Cortex of kidney (tissue), 1 donor: ENCODE measurements at places on chromosomes 3 and 15.

DNA sequence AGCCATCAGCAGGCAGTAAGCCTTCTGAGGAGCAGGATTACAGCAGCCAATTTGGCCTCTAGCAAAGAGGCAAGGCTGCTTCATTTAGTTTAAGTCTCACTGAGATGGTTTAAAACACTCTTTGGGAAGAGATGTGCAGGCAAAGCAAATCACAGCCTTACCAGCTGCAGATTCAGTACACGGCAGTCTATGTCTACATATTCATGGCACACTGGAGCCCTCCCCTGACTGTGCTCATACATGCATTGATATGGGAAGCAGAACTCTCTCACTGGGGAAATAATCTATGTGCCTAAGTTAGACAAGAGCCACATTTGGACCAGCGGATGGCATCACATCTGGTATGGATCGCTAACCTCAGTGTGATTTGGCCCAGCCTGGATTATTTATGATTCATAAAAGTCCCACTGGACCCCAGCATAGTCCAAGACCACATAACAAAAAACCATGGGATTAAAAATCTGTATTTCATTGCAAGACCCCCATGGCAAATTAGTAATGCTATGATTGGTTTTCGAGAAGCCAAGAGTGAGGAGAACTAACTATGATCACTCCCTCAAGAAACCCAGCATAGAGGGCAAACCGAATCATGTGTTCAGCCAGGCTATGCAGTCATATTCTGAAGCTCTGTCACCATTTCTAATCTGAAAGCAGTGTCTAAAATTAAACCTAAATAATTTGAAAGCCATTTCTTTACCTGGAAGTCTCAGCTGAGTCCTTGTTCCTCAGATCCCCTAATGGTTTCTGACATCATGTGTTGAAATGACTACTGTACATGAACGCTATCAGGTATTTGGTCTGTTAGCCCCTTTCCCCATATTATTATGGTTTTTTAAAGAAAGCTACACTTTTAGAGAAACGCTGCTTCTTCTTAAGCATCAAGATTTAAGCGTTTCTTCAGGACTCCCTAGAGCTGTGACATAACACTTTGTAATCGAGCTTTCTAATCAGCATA, 1.2 kb downstream of the PRICKLE2 start:
- no peak for DNase-seq

DNA sequence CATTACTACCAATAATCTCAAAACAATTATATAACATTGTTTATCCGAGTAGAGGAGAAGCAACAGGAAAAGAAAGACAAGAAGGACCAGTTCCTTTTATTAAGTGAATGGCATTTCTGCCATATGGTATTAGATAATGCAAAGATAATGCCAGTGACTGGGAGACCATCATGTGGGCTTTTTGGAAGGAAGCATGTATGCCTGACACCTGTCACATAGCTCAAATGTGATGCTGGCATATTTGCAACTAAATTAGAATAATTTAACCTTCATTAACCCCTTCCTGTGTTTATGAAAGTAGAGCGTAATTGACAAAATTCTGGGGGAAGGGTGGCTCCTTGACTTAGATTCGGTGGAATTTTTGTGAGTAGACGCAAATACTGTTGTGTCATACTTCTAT, 733.0 kb downstream of the TUSC7 start:
- no peak for DNase-seq

- DNase-seq = no peak
These were observed 268.7 kb upstream of the ARL6 start for GRCh38 chr3:97495896-97496295.

GRCh38 chr3:156812521-156813335, 13.4 kb upstream of the LEKR1 start:
- no peak for DNase-seq

GRCh38 chr15:92638291-92638708, 17.3 kb downstream of the FAM174B start:
- DNase-seq = no peak

GRCh38 chr3:151402349-151402748, 17.8 kb upstream of the P2RY12 start:
- no peak for DNase-seq

- no peak for DNase-seq
These were observed 62.4 kb downstream of the RAD18 start for GRCh38 chr3:8900869-8901268.

DNA sequence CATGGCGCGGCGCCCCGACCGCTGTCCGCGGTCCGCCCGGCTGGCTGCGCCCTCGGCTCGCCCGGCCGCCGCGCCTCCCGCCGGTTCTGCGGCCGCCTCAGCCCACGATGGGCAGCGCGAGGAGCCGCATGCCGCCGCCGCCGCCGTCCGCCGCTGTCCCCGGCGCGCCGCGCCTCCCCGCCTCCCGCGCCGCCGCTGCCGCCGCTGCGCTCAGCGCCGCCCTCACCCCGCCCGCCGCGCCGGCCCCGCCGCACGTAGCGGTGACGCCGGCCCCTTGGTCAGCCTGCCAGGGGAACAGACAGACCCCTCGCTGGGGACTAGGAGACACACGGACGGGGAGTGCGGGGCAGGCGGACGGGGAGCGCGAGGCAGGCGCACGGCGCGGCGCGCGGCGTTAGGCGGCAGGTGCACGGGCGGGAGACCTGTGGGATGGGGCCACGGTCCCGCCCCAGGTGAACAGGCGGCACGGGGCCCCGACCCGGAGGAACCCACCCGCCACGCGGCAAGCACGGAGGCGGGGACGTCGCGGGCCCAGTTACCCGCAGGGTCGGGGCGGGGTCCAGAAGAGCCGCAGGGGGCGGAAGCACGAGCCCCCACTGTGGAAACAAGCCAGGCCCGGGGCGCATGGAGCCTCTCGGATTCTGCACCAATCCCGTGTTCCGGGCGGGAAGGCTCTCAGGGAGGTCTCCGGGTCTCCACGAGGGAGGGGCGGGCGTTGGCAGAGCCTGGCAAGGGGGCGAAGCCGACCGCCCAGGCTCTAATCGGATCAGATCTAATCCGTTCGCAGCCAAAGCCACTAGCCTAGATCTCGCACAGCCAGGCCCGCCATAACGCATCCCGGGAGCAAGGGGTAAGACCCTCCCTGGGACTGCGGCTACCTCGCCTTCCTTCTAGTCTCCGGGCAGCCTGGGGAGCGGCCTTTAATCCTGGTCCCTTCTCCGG, at the start of gene CSPG5:
Gene CSPG5, minus strand, starts transcription at position 175 of the 942 bp plus-strand sequence. Its CDS starts 172 bp downstream, at position 3.
- DNase-seq = no peak

GRCh38 chr3:175015056-175015635, 156.0 kb downstream of the NAALADL2 start:
- DNase-seq = no peak

GRCh38 chr3:157639756-157640426, 136.7 kb upstream of the VEPH1 start:
- DNase-seq = no peak

DNA sequence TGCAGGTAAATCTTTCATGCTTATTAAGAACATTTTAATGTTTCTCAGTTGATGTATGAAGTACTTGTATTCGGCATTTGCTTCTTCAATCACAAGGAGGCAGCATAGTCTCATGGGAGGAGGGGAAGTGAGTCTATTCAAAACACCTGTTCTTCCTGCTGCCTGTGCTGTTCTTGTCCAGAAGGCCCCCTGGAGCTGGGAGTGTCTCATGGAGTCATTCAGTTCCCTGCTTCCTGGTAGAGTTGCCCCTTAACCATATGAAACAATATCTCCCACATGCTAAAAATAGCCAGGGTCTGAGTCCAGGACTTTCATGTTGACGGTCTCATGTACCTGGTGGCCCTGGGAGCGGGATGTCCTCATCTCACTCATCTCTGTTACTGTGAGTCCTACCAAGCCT, 15.5 kb upstream of the PPP1R2 start:
- DNase-seq = no peak

DNA sequence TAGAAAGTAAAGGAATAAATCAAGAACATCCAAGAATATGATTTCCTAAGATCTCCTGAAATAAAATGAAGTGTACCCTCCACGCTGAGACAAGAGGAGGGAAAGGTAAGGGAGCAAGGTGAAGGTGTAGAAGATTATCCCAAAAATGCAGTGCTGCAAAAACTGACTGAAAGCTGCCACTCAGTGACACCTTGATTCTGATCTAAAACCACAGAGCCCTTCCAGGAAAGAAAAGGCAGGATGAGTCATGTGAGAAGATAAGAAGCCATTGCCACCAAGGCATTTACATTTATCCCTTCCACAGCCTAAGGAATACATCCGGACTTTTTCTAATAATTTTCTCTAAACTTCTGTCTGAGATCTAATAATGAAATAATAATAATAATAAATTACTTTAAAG, 49.9 kb downstream of the IGSF11 start:
- DNase-seq = no peak

- DNase-seq = no peak
These were observed 4.1 kb upstream of the UTS2B start for GRCh38 chr3:191334346-191334893.

- no peak for DNase-seq
These were observed 14.9 kb downstream of the TRH start for GRCh38 chr3:129989414-129989813.

DNA sequence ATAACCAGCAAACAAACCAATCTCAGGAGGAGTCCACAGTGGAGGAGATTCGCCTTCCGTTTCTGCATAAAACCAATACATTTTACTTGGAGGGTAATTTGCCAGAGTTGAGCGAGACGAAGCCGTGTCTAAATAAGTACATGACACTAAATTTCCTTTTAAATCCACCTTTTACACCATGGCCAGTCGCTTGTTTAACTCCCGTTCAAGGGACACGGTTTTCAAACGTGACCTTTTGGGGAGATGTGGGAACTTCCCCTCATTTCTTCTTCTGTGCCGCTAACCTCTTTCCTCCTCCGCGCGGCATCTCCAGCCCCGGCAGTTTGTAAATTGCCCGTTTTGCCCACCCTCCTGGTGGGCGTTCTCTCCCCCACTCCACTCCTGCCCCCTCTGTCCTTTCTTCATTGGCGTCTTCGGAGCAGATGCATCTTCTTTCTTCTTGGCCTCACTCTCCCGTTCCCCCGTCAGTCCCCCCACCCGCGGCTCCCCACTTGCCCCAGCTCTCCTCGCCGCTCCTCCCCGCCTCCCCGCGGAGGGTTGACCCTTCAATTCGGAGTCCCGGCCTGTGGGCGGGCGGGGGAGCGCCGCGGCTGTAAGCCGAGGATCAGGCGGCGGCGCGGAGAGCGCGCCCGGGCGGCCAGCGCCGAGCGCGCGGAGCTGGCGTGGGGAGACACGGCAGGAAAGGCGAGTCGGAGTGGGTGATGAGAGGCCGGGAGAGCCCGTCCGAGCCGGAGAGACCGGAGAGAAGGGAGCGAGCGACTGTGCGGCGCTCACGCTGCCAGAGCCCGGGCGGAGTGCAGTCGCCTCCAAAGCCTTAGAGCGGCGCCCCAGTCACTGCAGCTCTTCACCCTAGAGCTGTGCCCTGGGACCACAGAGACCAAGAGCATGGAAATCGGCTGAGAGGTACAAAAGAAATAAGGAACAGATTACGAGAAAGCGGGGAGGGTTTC, at the start of gene NLGN1:
Gene NLGN1, plus strand, starts transcription at position 584 of the 950 bp plus-strand sequence.
- peak; percentile 11 for DNase-seq

GRCh38 chr15:83992324-83993031, 243.1 kb upstream of the GOLGA6L4 start:
- DNase-seq = no peak

DNA sequence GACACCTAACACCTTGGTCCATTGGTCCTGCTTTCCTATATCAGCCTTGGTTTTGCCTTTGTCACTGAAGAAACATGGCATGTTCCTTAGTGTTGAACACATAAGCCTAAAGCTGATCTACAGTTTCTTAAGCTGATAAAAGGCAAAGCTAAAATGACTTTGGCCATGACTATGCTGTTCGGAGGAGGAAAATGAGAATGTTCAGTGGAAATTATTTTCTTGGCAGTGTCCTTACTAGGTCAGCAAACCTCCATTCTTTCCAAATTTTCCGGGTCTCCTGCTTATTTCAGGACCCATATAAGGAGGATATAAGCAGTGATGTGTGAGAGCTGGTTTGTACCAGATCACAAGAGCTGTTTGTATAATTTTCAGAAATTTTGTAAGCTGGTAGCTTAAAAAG, 832.9 kb upstream of the CFAP20DC start:
- DNase-seq = no peak

DNA sequence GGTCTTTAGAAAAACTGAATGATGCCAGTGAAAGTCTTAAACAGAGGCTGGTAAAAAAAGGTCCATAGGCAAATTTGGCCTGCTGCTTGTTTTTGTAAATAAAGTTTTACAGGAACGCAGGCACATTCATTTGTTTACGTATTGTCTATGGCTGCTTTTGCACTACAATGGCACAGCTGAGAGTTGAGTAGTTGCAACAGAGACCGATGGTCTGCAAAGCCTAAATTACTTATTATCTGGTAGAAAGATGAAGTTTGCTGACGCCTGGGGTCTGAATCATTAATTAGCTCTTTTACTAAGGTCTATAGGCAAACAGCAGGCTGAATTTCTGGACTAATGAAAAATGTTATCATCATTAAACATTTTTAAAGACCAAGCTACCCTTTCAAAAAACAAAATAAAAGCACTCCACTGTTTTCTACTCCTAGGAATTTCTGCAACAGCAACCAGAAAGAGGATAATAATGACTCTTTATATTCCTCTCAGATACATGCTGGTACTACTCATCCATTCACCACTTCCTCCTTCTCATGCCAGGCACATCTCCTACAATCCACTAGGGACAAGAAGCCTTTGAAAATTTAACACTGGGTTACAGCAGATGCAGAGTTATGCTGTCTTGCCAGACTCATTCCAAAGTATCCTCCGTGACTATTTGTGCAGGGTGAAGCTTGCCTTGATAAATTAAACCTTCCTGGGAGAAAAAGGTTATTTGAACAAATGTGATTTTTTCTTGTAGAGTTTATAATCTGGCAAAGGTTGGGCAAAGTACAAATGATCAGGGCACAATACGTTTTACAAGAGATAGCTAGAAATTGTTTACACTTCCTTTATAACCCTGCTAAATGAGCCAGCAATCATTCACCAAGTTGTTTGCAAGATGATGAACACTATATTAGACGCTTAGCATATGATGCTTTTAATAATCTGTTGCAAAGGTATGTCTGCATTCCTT, 6.0 kb downstream of the GATM start:
- no peak for DNase-seq

GRCh38 chr15:52014616-52015015, 4.4 kb upstream of the MAPK6 start:
- no peak for DNase-seq

- no peak for DNase-seq
These were observed 116.8 kb upstream of the UBE2E2 start for GRCh38 chr3:23086331-23086730.

DNA sequence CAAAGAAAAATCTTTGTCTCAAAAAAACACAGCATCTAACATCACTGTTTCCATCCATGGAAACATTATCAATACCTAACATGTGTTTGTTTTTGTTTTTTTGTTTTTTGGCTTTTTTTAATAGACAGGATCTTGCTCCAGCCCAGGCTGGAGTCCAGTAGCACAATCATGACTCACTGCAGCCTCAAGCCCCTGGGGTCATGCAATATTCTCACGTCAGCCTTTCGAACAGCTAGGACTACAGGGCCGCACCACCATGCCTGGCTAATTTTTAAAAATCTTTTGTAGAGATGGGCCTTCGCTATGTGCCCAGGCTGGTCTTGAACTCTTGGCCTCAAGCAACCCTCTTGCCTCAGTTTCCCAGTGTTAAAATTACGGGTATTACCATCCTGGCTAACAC, 52.8 kb downstream of the RAF1 start:
- no peak for DNase-seq

GRCh38 chr15:34865531-34865930, 70.2 kb upstream of the ACTC1 start:
- no peak for DNase-seq

- no peak for DNase-seq
These were observed 63.9 kb downstream of the TNFAIP8L3 start for GRCh38 chr15:51030649-51031316.
